ENCODE measurements at places on chromosomes 1 and 21. TPM values are rescaled to one million over a fixed set of nuclear protein-coding genes. Genes with fewer than 3 reads are reported as not detected.

- DNase-seq = peak; percentile 58
These were observed 9.6 kb upstream of the SH2D1B start for GRCh38 chr1:162421258-162422164.

GRCh38 chr1:23492132-23492720, 8.2 kb upstream of the ASAP3 start:
- no peak for DNase-seq

DNA sequence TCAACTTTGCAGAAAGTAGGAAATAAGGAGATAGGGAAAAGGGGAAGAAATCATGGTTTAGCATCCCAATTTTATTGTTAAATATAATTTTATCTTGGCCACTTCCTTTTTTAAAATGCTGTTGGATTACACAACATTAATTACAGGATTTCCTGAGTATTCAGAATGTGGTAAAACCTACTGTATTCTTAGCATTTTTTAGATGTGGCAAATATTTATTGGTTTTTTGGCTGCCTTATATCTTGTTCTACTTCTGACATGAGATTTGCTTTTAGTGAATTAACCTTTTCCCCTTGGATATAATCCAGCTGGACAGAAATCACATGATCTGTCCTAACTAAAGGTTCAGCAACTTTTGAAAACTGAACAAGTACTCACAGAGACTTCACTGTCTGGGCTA, 104.9 kb downstream of the PTGS2 start:
- no peak for DNase-seq

- DNase-seq = no peak
These were observed 57.0 kb upstream of the NEK2 start for GRCh38 chr1:211732293-211732980.

CFAP74 gene
- not detected for total RNA-seq

GRCh38 chr1:112881742-112882127, 74.3 kb downstream of the SLC16A1 start:
- DNase-seq = no peak

- no peak for DNase-seq
These were observed 21.4 kb downstream of the LIN9 start for GRCh38 chr1:226287587-226287986.

DNA sequence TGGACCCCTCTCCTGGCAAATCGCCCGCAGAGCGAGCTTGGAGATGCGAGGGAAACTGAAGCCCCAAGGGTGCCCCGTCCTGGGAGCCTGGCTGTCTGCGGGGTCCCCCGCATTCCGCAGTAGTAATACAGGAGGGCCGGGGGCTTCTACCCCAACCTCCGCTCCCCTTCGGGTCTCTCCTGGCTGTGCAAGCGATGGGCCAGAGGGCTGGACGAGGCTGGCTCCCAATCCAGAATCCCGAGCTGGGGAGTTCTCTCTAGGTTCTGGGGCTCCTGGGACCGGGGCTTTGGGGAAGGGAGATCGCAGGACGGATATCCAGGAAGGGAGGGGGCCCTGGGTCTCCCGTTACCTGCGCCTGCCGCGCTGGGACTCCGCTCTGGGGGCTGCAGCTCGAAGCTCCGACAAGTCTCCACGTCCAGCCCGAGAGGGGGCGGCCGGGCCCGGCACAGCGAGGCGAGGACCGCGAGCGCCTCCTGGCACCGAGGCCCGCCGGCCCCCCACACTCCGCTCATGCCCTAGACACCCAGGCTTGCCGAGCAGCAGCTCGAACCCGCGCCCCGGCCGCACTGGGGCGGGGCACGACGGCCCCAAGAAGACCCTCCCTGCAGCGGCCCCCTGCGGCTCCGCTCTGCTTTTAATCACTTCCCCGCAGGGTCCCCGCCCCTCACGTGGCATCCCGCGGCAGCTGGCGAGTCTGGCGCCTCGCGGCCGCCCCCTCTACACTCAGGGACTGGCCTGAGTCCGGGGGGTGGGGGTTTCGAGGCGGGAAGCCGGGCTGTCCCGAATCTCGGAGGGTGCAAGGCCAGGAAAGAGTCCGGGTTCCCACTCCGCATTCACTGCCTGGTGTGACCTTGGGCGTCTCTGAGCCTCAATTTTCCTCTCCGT, at the start of gene SYT6:
TSS of gene SYT6 (minus strand) at position 609 of the 885 bp plus-strand sequence. CDS start at position 512, 97 bp downstream.
- no peak for DNase-seq

APOBEC4 gene
- total RNA-seq = not detected

- DNase-seq = peak; percentile 75
These were observed 10.6 kb downstream of the FCMR start for GRCh38 chr1:206911064-206911663.

- no peak for DNase-seq
These were observed 241.0 kb downstream of the GPATCH2 start for GRCh38 chr1:217389895-217390294.

- DNase-seq = no peak
These were observed 4.9 kb downstream of the CROCC start for GRCh38 chr1:16926491-16927073.

DNA sequence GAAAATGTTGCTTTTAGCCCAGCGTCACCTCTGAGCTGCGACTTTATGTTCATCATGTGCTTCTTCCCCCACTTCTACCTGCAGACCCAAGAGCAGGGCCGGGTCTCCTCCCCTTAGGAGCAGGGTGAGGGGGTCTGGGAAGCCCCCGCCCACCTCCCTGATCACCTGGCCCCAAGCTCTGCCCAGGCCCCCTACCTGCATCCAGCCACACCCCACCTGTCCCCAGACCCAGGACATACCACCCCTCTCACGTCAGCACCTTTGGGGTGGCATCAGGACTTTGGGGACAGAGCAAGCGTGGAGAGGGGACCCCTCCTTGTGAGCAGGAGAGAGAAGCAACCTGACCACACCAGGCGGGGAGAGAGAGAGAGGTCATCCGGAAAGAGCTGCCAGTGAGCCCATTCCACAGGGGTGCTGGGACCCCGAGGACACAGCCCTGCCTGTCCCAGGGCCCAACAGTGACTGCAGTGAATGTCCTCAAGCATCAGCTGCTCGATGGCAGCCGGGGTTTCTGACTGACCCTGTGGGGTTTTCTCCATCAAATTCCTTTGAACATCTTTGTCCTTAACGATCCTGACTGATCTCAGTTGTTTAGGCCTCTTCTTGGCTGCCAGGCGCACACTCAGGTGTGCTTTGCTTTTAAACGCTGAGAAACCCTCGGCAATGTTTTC, 42.8 kb upstream of the COL18A1 start:
- DNase-seq = no peak

- peak; percentile 97 for DNase-seq
These were observed 14.5 kb upstream of the ERRFI1 start for GRCh38 chr1:8040586-8040985.

KCNT2 gene
- not detected for total RNA-seq

DNA sequence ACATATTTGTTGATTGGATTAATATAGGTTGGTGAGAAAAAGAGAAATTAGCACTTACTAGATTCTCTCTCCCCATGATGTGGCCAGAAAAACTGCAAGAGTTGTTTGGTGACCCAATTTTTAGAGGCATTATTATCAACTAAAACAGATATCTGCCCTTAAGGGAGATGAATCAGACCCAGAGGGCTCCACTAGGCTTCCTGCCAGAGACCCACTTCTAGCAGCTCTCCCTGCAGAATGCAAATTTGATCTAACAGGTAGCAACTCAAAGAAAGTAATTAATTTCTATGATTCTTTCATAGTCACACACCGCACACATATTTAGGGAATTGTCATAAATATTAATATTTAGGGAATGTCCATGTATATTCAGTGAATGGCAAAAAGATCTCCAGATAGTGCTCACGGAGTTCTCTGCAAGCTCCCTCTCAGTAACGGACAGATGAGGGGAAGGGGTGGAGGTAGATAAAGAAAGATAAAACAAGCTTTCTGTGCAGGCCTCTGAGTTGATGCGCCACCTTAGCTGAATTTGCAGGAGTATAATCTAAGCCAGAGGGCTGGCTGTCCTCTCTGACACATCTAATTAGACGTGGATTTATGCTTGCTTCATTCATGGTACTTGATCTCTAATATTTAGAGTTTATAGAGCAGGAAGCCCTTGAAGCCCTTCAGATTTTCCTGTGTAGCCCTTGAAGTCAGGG, 84.1 kb upstream of the CCDC190 start:
- no peak for DNase-seq
